ENCODE measurements at places on chromosomes 7 and 10. TPM values are rescaled to one million over a fixed set of nuclear protein-coding genes. Genes with fewer than 3 reads are reported as not detected.

The TSPAN12 gene
- 9.8 TPM for total RNA-seq

The ELN gene
- 354 TPM for total RNA-seq

The GRM3 gene
- not detected for total RNA-seq

The GIMAP6 gene
- total RNA-seq, result 24.5 TPM

The ASB15 gene
- not detected for total RNA-seq

The FBXO24 gene
- total RNA-seq, result 0.51 TPM

The PDE1C gene
- total RNA-seq, result 47.8 TPM

The FAM25G gene
- not detected for total RNA-seq

The ANKRD30A gene
- total RNA-seq, result not detected

The CPA4 gene
- total RNA-seq, result 0.62 TPM

The TEX47 gene
- not detected for total RNA-seq

The MSMB gene
- total RNA-seq, result not detected

The ACTL6B gene
- total RNA-seq, result not detected

The SH2D4B gene
- 0.10 TPM for total RNA-seq

The MUC3A gene
- total RNA-seq, result 0.52 TPM

The SPDYE6 gene
- not detected for total RNA-seq

The NRG3 gene
- total RNA-seq, result 0.93 TPM

GRCh38 chr10:101319241-101319915 is 34.6 kb upstream of the BTRC start:
- DNase-seq, result peak; percentile 12

DNA sequence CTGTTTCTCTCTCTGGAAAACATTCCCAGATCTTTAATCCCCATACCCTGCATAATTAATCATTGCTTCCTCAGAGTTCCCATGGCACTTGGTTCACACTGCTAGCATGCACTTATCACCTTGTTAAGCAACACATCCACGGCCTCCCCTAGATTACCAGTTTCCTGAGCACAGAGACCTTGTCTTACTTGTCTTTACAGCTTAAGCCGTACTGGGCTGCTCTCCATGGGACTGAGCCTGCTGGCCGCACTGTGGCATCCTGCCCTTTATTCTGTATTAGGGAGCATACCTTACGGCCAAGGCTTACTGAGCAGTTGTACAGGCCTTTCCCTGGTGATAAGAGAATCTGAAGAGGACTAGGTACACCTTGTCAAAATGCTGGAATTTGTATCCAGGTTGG is 190.2 kb downstream of the REEP3 start:
- DNase-seq, result no peak

GRCh38 chr7:134480730-134481129 is 21.8 kb upstream of the AKR1B1 start:
- no peak for DNase-seq

- DNase-seq, result no peak
Observed at GRCh38 chr10:114624951-114625780, 32.9 kb downstream of the ABLIM1 start.

DNA sequence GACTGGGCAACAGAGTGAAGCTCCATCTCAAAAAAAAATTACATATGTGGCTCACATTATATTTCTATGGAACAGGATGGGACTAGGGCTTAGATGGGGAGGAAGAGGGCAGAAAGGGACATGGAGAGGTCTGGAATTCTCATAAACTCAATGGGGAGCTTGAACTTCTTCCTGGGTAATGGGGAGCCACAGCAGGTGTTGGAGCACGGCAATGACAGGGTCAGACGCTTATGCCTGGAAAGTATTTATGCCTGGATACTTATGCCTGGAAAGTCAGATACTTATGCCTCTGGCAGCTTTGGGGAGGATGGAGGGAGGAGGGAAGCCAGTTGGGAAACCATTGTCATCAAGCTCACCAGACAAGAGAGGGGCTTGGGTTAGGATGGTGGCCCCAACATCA is 36.8 kb downstream of the TMEM130 start:
- DNase-seq, result no peak

- no peak for DNase-seq
Observed at GRCh38 chr10:43585981-43586729, 11.7 kb upstream of the ZNF239 start.

DNA sequence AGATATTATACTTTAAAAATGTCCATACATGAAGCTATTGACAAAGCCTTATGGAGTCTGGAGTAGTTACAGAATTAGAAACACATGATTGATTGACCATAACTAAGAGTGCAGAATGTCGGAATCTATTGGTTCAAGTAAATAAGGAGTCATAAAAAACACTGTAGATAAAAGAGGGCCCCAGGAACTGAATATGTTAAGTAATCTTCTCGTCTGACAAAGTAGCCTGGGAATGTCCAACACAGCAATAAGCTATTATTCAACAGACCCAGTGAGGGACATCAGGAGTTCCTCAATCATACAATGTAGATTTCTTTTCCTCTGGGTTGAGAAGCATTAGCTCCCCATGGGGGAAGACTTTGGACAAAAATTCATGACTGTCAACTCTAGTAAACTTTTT is 782.0 kb downstream of the SUGCT start:
- no peak for DNase-seq

- no peak for DNase-seq
Observed at GRCh38 chr10:87794285-87794684, 23.7 kb downstream of the ATAD1 start.

- DNase-seq, result no peak
Observed at GRCh38 chr10:48266528-48266927, 8.0 kb downstream of the FRMPD2 start.

- peak; percentile 89 for DNase-seq
Observed at GRCh38 chr10:126387041-126387921, 996 bp downstream of the ADAM12 start.

- no peak for DNase-seq
Observed at GRCh38 chr10:75858339-75858738, 426.9 kb downstream of the LRMDA start.

DNA sequence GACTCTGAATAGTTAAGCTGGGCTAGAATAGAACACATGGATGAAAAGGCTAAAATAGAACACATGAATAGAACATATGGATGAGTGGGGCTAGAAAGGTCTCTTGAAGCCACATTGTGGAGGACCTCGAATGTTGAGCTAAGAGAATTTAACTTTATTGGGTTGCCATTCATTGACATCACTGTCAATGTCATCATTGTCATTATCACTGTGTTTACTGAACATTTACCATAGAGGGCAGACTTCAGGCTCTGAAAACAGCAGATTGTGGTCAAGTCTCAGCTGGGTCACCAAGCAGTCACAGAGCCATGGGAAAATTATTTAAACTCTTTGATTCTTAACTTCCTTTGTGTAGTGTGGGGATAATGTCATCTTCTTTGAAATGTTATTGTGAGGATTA is 80.4 kb downstream of the WDFY4 start:
- no peak for DNase-seq

DNA sequence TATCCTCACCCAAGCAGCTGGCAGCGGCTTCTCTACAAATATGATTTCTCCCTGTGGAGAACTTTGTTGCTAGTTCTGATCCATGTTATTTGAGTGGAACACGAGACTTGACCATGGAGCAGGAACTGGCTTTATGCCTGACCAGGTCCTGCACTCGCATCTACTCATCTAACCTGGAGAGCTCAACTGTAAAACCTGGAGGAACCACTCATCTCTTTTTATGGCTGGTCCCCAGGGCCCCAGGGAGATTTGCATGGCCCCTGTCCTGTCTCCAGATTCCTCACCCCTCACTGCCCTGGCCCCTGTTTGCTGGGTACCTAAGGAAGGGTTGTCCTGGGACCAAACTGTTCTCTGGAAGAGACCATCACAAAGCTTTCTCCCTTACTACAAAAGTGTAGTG is 16.0 kb downstream of the TCAF1 start:
- no peak for DNase-seq

DNA sequence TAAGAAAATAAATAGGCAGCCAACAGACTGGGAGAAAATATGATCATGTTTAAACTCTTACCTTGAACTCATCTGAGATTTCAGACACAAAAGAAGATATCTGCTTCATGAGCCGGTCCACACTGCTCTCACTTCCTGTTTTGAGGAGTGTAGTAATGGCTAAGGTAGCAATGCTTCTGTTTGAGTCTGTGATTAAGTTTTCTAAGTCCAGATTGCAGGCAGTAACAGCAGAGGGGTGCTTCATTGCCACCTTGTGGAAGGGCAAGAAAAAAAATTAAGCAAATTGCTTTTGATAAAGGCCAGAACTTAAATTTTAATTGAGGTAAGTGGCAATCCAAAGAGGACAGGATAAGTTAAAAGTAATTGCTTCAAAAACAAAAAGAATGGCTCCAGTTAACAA is 69.1 kb downstream of the MEST start:
- no peak for DNase-seq

DNA sequence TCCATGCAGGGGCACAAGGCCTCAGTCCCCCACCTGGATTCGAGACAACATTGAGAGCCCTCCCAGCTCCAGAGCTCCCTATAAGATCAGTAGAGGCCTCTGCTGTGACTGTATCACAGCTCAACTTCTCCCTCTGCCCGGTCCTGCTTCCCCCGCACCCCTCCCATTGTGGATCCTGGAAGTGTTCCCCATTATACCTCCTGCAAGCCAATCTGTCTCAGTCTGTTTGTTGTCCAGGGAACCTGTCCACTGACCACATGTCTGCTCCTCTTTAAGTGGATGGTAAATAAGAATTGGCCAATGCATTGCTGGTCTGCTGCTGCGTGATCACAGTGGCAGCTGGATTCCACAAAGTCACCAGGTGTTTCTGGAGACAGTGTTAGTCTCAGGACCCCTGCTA is 259.7 kb upstream of the HABP2 start:
- DNase-seq, result no peak

DNA sequence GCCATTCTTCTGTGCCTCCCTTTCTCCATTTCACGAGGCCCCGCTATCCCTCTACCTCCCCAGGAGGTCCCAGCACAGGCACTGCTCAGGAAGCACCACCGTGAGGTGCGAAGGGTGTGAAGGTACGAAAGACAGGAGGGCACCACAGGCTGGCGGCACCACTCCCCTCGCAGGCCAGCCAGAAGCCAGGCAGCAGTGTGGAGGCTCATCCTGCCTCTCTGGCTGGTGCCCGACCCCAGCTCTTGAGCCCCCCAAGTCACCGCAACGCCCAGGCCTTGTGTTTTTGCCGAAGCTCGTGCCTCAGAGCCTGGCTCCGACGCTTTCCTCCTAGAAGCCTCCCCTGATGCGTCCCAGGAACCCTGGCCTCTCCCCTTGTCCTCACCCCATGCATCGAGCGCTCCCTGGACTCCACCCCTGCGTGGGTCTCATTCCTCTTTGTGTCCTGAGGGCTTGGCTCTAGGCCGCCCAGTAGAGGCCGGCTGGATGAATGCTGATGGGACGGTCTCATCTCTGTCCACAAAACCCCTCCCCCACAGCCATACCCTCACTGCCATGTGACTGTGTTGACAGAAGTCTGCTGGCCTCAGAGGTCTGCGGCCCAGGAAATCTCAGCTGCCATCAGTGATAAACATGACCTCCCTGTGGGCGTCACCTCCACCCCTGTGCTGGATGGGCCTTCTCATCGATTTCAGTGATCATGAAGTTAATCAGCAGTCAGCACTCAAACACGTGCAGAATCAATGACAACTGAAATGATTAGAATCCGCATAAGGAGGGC is 19.3 kb downstream of the BRI3 start:
- no peak for DNase-seq

- DNase-seq, result no peak
Observed at GRCh38 chr10:44282626-44283300, 102.1 kb downstream of the CXCL12 start.

DNA sequence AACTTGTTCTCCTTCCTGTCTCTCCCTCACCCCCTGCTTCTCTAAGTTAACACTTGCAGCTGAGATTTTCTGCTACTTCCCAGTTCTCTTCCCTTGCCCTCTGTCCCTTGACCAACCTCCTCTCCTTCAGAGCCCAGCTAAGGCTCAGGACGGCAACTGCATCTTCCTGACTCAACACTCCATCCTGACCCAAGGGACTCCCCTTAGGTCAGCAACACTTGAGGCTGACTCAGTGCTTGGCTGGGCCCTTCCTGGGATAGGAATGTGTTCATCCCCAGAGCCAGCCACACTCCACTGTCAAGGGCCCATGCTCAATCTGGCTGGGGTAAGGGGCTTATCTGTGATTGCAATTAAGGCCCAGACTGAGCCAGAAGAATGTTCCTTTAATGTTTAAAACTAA is 3.4 kb downstream of the CALHM2 start:
- peak; percentile 90 for DNase-seq

DNA sequence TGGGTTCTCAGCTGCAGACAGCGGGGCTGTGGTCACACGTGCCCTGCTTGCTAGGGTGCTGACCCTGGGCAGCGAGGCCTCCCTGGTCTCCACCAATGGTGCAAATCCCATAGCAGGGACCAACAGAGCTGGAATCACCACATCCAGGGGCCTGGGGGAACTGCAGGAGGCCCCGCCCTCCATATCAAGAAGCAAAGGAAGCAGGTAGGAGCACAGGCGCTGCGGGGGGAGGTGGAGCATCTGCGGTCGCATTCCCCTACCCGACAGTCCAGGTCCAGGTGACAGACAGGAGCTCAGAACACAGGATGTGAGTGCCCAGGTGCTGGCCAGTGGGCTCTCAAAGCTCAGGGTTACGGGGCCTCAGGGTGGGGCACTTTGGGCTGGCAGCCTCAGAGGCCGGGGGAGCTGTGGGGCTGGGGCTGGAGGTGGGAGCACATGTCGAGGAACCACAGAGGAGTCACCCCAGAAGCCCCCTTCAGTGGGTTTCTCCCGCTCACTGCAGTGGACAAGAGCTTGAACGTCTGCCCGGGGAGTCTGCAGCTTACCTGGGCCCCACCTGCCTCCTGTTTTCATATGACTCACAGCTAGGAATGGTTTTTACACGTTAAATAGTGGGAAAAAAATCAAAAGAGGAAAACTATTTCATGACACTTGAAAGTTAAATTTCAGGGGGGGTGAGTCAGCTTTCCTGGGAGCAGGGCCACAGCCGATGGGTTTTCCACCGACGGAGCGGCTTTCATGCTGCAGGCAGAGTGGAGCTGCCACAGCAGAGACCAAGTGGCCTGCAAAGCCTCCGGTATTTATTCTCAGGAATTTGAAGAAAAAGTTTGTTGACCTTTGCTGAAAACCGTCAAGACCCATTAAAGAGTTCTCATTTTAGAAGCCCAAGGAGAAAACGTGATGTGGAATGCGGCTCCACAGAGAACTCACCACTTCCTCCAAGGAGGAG is 148.7 kb upstream of the PPP2R2D start:
- DNase-seq, result peak; percentile 64

DNA sequence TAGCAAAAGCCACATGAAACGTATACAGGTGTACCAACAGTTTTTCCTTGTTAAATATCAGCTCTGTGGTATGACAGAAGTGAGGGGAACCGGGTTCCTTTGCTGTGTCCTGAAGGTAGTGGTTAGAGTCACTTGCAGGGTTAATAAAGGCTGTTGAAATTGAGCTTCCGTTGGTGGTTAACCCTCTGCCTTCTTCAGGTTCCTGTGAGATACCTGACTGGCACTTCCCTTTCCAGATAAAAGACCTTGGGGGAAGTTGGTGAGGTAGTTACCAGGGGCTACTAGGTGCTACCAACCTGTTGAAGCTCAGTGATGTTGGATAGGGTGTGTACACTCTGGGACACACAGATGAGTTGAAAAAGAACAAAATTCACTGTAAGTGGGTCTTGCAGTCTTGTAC is 384.1 kb downstream of the GATA3 start:
- DNase-seq, result no peak

DNA sequence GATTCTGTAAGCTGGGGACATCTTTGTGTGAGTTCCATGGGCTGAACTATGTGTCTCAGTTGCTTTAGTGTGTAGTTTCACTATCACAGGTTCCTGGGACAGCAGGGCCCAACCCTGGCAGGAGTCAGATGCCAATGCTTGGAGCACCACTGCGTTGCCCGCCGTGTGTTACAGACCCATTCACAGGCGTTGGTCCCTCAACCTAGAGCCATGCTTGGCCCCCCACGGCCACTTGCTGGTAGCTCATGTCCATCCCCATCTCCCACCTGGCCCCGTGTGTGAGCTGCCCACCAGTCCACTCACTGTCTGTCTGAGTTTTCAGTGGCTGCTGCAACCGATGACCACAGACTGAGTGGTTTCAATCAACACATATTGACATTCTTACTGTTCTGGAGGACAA is 546.9 kb downstream of the TCERG1L start:
- DNase-seq, result peak; percentile 63

Measured in posterior vena cava (tissue), 2 donors.